ENCODE measurements at places on chromosomes 7 and 10.

- peak; percentile 44 for DNase-seq
Measured at GRCh38 chr7:140229591-140230515, 53.1 kb upstream of the KDM7A start.

- no peak for DNase-seq
Measured at GRCh38 chr7:152594801-152595200, 81.1 kb downstream of the XRCC2 start.

- peak; percentile 98 for DNase-seq
Measured at GRCh38 chr10:102641880-102642735, 2.2 kb upstream of the TRIM8 start.

- no peak for DNase-seq
Measured at GRCh38 chr7:96320442-96320841, 1.5 kb downstream of the SLC25A13 start.

GRCh38 chr10:102462512-102463054 lies 11.2 kb upstream of the C10orf95 start:
- no peak for DNase-seq

GRCh38 chr7:157445956-157446295 lies 109.1 kb downstream of the DNAJB6 start:
- DNase-seq: no peak

DNA sequence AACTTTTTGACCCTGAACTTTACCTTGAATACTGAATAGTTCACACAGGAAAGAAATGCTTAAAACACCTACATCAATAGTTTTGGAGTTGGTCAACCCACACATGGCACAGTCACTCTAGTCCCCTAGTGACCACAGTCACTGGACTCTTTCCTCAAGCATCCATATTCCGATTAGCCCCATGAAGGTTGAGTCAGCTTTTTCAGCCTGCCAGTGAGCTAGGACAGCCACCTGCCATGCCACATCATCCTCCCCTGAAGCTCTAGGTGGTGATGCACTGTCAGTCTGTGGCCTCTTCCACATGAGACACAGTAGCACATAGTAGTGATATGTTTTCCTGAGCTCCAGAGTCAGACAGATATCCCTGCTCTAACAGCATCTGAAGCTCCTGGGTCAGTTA lies 537.2 kb downstream of the XPNPEP1 start:
- DNase-seq: no peak

- no peak for DNase-seq
Measured at GRCh38 chr7:99837649-99838361, 10.0 kb downstream of the CYP3A43 start.

GRCh38 chr10:95394161-95394880 lies 103.5 kb upstream of the PDLIM1 start:
- no peak for DNase-seq

GRCh38 chr10:88477343-88478085 lies 105.6 kb downstream of the RNLS start:
- no peak for DNase-seq

GRCh38 chr10:23338155-23338828 lies 6.3 kb downstream of the C10orf67 start:
- DNase-seq: no peak

DNA sequence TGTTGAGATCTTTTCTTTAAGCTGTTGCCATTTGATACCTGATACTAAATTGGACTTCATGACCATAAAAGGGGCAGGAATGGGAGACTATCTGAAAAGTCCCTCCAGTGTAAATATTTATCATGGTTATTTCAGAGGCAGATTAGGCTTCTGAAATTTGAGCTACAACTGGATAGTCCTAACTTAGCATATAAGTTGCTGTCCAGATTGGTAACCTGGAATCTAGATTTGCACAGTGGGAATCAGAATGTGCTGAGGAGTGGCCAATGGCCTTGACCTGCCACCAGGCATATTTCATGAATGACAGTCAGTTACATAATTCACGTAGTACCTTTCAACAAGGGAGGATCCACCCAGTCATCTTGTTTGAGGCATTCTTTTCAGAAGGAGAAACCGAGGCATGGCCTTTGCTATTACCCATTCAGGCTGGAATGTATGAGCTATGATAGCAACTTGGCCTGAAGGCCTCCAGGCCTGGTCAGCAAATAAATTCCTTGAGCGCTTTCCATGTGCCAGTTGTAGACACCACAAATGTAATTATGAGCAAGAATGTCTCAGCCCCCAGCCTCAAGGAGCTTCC lies 80.0 kb downstream of the EEPD1 start:
- DNase-seq: no peak

DNA sequence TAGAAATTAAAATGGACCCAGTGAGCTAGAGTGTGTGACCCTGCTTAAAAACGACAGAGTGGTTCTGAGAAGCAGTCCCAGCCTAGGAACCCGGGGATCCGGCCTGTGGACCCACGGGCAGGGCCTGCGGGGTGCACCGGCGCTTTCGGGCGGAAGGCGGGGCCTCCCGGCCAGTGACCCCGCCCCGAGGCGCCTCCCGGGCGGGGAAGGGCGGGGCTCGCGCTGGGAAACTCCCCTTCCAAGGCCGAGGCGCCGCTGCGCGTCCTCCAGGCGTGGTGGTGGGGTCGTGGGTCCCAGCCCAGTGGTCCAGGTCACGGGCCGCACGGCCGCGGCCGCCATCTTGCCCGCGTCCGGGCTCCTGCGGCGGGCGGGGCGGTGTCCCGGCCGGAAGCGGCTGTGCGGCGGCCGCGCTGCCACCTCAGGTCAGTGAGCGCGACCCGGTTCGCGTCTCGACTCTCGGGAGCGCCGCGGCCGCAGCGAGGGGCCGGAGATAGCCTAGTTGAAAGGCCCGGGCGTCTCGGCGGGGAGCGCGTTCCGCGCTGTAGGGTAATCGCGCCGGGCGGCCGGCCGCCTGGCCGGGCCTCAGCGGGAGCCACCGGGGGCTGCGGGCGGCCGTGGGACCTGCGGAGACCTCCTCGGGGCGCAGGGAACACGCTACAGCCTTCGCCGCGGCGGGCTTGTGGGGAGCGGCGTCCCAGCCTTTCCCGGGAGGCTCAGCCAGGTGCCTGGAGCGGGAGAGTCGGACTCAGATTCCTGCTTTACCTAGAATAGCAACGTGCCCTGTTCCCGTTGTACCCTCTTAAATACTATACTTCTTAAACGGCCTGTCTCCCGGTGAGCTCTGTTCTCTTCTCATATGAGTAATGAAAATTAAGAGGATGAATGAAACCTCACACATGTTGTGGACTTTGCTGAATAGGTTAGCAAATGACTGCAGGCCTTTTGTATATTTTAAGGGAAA lies at the start of gene MIOS:
TSS of gene MIOS (plus strand) at position 234 of the 961 bp plus-strand sequence. CDS start 5,592 bp downstream, outside the sequence.
- peak; percentile 78 for DNase-seq

- DNase-seq: no peak
Measured at GRCh38 chr7:54249686-54250085, 292.5 kb upstream of the VSTM2A start.

GRCh38 chr10:78341953-78342614 lies 308.4 kb downstream of the RPS24 start:
- DNase-seq: no peak

- DNase-seq: peak; percentile 17
Measured at GRCh38 chr10:14838582-14839304, 637 bp downstream of the HSPA14 start.

GRCh38 chr10:74794531-74794930 lies 31.9 kb upstream of the KAT6B start:
- DNase-seq: no peak

- DNase-seq: no peak
Measured at GRCh38 chr7:100089458-100090196, 858 bp downstream of the COPS6 start.

GRCh38 chr10:78140066-78140630 lies 106.5 kb downstream of the RPS24 start:
- no peak for DNase-seq

DNA sequence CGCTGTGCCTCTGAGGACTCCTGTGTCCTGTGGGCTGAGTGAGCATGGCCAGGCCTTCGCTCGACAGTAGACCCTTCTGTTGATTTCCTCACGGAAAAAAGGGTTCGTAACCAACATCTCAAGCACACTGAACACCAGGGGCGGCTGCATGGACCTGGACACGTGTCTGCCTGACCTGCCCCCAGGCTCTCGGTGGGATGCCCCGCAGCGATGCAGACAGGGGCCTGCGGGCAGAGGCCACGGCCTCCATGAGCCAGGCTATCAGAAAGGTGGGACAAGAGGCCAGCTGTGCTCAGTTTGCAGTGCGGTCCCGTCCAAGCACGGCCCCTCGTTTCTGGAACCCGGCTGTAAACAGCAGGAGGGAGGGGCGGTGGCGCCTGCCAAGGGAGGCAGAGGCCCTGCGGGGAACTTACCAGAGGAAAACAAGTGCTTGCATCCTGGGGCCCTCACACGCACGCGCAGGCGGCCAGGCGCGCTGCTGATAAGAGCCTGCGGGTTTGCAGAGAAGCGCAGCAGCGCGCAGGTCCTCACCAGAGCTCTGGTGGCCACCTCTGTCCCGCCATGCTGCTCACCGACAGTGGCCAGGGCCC lies 10.6 kb downstream of the GPR146 start:
- peak; percentile 45 for DNase-seq

Data from stimulated activated CD4-positive, alpha-beta T cell treated with anti-CD3 and anti-CD28 coated beads, Interleukin-4, amount 100 ng/mL, for 4 hours (primary cell).